ENCODE measurements at places on chromosomes 1 and 21.

- DNase-seq: peak; percentile 82
Measured at GRCh38 chr1:36083635-36084496, at the start of gene TEKT2. Gene TEKT2 (plus strand): TSS chr1:36084094. CDS start chr1:36084922, 828 bp downstream.

DNA sequence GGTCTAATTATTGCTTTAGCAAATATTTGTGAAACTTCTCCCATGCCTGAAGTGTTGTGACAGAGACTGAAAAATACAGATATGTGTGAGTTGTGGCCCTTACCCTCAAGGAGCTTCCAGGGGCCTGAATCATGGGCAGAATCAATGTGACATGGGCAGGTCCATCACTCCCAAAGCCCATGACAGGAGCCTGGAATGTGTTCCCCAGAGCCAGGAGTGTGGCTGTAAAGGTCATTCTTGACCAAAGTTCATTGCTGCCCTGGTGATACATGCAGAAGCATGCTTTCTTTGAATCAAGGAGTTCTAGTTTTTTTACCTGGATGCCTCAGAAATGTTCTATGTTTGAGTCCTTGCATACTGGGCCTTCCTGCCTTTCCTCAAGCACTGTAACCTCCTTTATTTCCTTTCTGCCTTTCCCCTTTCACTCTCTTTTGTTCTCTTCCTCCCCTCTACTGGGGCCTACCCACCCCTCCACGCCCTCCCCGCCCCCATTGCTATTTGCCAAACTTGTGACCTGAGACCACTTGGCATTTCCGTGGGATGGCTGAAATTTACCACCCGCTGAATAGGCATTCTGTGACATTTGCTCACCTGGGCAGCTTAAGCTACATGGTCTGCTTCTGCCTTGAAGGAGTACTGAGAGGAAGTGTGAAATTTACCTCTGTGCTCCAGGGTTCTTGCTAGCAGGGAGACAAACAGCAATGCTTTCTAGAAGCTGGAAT is 19.7 kb downstream of the PBX1 start:
- no peak for DNase-seq

GRCh38 chr1:197521118-197521739 is 253.2 kb downstream of the CRB1 start:
- DNase-seq: no peak

- no peak for DNase-seq
Measured at GRCh38 chr1:17873007-17873675, 118.0 kb downstream of the ACTL8 start.

DNA sequence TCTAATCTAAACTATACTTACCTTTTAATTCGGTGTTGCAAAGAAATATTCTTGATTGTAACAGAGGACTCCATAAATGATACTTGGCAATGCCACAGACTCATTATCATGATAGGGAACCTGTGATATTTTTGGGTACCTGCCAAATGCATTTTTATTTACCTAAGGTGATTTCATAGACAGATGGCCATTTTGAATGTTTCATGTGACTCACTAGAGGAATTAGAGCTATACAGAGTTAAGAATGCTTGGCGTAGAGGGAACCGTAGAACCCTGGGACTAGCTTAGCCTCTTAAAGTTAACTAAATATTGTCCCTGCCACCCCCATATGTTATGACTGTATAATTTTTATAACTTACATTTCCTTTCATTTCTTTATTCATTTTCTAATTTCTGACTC is 136.1 kb downstream of the DISP1 start:
- no peak for DNase-seq

DNA sequence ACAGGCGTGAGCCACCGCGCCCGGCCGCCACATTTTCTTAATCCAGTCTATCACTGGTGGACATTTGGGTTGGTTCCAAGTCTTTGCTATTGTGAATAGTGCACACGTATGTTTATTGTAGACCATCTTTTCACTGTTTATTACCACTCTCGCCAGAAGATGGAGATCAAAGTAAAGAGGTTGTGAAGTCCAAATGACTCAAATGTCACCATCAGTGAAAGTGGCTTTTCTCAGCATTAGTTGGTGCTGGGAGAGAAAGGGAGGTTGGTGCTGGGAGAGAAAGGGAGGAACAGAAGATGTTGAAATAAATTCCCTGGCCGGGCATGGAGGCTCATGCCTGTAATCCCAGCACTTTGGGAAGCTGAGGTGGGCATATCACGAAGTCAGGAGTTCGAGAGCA is 10.4 kb upstream of the UHMK1 start:
- no peak for DNase-seq

DNA sequence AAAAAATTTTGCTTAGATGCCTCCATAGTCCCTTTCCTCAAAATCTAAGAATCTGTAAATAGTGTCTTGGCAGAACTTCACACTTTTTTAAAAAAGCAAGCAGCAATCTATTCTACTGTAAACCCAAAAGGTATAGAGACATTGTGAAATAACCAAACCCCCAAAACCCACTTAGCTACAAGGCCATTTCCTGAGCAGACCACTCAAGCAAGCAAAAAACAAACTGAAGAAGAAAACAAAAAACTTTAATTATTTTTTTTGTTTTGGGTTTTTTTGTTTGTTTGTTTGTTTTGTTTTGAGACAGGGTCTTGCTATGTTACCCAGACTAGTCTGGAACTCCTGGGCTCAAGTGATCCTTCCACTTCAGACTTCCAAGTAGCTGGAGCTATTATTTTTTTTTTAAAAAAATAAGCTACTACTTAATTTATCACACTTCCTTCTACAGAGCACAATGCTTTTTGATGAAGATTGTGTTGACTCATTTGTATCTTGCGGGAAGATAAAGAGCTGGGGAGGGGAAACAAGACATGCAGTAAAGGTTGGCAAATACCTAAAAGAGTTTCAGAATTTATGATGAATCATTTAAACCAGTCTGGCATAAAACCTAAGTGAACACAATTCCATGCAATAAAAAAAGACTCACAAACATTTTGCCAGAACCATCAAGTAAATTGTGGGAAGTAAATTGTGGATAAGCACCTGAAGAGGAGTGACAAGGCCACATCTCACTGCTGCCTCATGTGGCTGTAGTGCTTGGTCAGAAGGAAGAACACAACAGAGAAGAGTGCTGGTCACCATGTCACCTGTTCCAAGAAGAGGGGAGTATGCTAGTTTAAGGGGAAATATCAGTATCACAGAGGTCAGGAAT is 2.7 kb upstream of the PTPN22 start:
- DNase-seq: no peak

DNA sequence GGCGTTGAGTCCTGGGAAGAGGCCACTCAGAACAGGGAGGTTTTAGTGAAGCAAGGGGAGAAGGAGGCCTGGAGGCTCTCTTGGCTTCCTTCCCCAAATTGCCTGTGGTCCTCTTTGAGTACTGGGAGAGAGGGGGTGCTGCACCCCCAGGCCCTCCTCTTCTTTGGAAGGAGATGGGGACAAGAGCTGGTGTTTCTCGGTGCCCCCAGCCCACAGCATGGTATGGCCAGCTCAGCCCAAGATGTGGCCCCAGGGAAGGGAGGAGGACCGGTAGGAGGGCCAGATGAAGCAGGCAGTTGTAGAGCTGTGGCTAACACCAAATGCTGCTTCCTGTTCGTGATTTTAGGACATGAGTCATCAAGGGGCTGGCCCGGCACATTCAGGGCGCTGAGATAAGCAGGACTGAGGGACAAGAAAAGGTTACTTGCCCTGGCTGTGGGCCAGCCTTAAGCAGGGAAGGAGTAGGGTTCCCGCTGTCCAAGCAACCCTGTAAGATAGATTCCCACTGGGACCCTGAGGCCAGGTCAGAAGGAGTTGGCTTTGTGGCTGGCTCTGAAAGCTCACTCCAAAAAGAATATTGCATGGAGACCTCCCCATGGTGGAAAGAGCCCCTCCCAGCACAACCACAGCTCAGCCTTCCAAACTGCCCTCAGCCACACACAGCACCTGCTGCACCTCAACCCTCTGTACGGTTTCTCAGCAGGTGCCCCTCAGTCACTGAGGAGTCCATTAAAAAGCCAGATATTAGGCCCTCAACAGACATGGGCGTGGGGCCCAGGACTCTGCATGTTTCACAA is 4.9 kb upstream of the TNFRSF1B start:
- DNase-seq: peak; percentile 92

- no peak for DNase-seq
Measured at GRCh38 chr1:92599184-92599583, 112.5 kb upstream of the GFI1 start.

GRCh38 chr1:40703316-40703715 is 11.8 kb downstream of the NFYC start:
- no peak for DNase-seq

DNA sequence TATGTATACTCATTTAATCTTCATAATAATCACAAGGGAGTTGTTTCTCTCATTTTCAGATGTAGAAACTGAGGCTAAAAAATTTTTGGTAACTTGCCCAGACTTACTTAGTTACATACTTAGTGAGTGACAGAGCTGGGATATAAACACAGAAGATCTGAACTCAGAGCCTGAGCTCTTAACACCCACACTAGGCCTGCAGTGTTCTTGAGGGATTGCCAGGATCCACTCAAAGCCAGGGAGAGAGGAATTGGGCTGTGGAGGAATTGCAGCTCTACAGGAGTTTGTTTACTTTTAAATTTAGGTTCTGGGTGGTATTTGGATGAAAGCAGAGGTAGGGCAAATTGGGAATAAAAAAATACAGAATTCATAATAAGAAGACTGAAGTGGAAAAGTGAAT is 515.1 kb upstream of the PLXNA2 start:
- no peak for DNase-seq

GRCh38 chr1:81954534-81955020 is 153.8 kb downstream of the ADGRL2 start:
- DNase-seq: no peak

- no peak for DNase-seq
Measured at GRCh38 chr1:20739225-20739624, 6.7 kb upstream of the SH2D5 start.

DNA sequence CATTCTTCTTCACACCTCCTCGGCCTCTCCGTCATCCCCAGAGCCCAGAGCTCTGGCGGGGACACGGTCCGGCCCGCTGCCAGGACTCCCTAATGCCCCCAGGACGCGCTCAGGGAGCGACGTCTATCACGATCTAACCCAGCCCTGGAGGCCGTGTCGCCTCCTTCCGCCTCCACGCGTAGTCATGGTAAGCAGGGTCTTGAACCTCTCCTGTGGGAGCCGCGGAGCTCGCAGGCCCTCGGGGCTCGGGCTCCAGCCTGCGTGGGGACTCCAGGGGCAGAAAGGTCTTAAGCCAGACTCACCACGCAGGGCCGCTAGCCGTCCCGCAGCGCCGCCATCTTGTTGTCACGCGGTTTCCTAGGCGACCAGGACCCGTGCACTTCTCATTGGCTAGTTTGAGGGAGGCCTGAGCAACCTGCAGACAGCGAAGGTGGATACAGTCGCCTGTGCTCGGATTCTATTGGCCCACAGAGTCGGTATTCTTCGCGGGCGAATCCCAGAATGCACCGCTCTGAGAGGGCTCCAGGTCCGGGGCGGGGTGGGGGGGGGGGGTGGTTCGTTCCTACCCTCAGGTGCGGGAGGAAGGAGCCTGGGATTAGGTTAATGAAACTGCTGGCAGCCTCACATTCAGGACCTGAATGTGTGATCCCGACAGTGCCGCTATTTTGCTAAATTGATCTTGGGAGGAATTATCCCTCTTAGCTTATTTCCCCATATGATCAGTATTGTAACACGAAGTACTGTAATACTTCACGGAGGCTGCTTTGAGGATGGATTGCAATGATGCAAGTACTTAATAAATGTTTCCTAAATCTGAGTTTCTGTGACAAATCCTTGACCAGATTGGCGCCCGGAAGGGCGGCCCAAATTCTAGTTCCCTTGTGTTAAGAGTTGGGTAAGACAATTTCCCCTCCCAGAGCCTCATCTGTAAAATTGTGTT is at the start of gene UBXN11:
UBXN11 (minus strand) TSS at position 347 of the 940 bp plus-strand sequence. CDS start 3,753 bp downstream, outside the sequence.
- peak; percentile 93 for DNase-seq

DNA sequence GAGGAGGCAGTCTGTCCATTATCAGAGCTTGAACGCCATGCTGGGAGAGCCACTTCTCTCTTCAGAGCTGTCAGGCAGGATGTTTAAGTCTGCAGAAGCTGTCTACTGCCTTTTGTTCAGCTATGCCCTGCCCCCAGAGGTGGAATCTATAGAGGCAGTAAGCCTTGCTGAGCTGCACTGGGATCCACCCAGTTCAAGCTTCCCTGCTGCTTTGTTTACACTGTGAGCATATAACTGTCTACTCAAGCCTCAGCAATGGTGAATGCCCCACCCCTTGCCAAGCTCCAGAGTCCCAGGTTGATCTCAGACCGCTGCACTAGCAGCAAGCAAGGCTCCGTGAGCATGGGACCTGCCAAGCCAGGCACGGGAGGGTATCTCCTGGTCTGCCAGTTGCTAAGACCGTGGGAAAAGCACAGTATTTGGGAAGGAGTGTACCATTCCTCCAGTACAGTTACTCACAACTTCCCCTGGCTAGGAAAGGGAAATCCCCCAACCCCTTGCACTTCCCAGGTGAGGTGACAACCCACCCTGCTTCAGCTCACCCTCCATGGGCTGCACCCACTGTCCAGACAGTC is 32.5 kb downstream of the RGS13 start:
- no peak for DNase-seq
